Hepatocyte (in vitro differentiated cells): ENCODE measurements at places on chromosomes 4 and X. TPM values are rescaled to one million over a fixed set of nuclear protein-coding genes. Genes with fewer than 3 reads are reported as not detected.
A peak's percentile ranks its signal among the peaks of the same experiment; 100 is the strongest.

DNA sequence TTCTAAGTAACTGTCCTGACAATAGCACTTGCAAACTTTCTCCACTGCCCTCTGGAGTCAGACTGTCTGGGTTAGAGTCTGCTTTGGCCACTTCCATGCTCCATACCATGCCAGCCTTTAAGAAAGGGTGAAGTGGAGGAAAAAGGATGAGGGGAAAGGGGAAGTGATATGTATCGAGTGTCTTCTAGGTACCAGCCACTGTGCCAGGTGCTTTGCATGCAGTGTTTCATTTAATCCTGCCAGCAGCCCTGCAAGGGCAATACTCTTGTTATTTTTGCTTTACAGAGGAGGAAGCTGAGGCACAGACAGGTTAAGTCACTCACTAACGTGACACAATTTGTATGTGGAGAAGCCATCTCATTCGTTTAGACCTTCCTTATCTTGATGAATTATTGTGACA lies 55.6 kb downstream of the RTL9 start:
- H3K27ac ChIP-seq = peak overlapping the region; percentile 32
- no peak overlapping the region for H3K4me3 ChIP-seq
- no peaks in the 10 kb centered on the region for H3K36me3 ChIP-seq
- DNase-seq = no peak
- H3K27me3 ChIP-seq = no peaks in the 10 kb centered on the region

The CLIC2 gene
- 0.47 and 0.71 TPM in 2 replicates for polyA plus RNA-seq

GRCh38 chrX:118116713-118117550 lies at the start of gene KLHL13:
Gene KLHL13, minus strand, starts transcription at chrX:118116810. Its CDS starts 88,337 bp downstream, at chrX:118028473.
- H3K36me3 ChIP-seq = no peaks in the 10 kb centered on the region
- peak; percentile 64 for DNase-seq
- H3K4me3 ChIP-seq = peak within 1 kb of the TSS; percentile 87
- peaks cover 4% of the 10 kb centered on the region for H3K4me1 ChIP-seq
- peak within 1 kb of the TSS; percentile 78 for H3K27ac ChIP-seq
- H3K27me3 ChIP-seq = no peaks in the 10 kb centered on the region

GRCh38 chr4:54661169-54661568 lies 3.4 kb downstream of the KIT start:
- no peak overlapping the region for H3K27ac ChIP-seq
- H3K4me3 ChIP-seq = no peak overlapping the region
- DNase-seq = no peak
- H3K4me1 ChIP-seq = peaks cover 15% of the 10 kb centered on the region
- peaks cover 40% of the 10 kb centered on the region for H3K27me3 ChIP-seq

GRCh38 chr4:144714166-144714565 lies 68.2 kb downstream of the HHIP start:
- no peaks in the 10 kb centered on the region for H3K36me3 ChIP-seq
- H3K27me3 ChIP-seq = no peaks in the 10 kb centered on the region
- no peak for DNase-seq

- no peak for DNase-seq
- H3K4me1 ChIP-seq = no peaks in the 10 kb centered on the region
- H3K36me3 ChIP-seq = no peaks in the 10 kb centered on the region
- H3K4me3 ChIP-seq = no peak overlapping the region
- H3K27me3 ChIP-seq = no peaks in the 10 kb centered on the region
- H3K27ac ChIP-seq = no peak overlapping the region
Measured at GRCh38 chr4:66923081-66923865, 622.0 kb downstream of the CENPC start.

DNA sequence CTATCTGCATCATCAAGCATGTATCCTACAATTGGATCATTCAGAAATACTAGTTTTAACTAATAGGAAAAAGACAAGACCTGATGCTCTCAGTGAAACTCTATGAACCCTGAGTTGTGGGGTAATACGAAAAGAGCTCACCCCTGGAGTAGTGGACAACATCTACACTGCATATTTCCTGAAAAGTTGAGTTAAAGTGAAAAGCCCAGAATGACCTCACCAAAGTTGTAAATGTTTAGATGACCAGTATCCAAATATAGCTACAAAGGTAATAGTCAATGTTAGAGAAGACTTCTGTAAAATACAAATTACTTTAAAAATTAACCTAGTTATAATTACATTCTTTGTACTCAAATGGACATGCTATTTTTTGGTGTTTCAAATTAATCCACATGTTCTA lies 52.8 kb upstream of the SRPX start:
- no peak overlapping the region for H3K27ac ChIP-seq
- H3K36me3 ChIP-seq = no peaks in the 10 kb centered on the region
- H3K27me3 ChIP-seq = no peaks in the 10 kb centered on the region
- DNase-seq = no peak
- peaks cover 5% of the 10 kb centered on the region for H3K4me1 ChIP-seq

DNA sequence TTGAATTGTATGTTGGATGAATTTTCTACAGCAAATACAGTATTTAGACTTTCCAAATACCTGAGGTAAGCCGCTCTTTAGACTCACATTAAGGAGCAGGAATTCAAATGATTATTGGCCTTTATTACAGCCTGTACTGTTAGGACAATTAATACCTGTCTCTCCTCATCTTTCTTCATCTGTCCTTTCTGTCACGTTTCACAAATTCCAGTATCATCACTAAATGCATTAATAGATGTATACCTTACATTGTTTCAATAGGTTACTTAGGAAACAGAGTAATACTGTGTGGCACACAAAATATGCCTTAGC lies 1.2 kb downstream of the FAM241A start:
- no peaks in the 10 kb centered on the region for H3K4me1 ChIP-seq
- no peaks in the 10 kb centered on the region for H3K36me3 ChIP-seq
- H3K4me3 ChIP-seq = peak overlapping the region; percentile 74
- DNase-seq = no peak
- peak overlapping the region; percentile 78 for H3K27ac ChIP-seq
- H3K27me3 ChIP-seq = peaks cover 3% of the 10 kb centered on the region

- no peaks in the 10 kb centered on the region for H3K4me1 ChIP-seq
- no peak overlapping the region for H3K27ac ChIP-seq
- DNase-seq = no peak
- no peaks in the 10 kb centered on the region for H3K27me3 ChIP-seq
- H3K4me3 ChIP-seq = no peak overlapping the region
Measured at GRCh38 chr4:74014332-74014731, 15.9 kb upstream of the CXCL5 start.
